COR-L47 (cell line): ENCODE measurements at places on chromosomes 3 and 15.

- DNase-seq = no peak
Measured at GRCh38 chr15:59105854-59106253, 908 bp downstream of the CCNB2 start.

- DNase-seq = no peak
Measured at GRCh38 chr15:99993681-99994131, 260.5 kb upstream of the LYSMD4 start.

- no peak for DNase-seq
Measured at GRCh38 chr3:112980080-112980479, 5.2 kb upstream of the CD200R1 start.

DNA sequence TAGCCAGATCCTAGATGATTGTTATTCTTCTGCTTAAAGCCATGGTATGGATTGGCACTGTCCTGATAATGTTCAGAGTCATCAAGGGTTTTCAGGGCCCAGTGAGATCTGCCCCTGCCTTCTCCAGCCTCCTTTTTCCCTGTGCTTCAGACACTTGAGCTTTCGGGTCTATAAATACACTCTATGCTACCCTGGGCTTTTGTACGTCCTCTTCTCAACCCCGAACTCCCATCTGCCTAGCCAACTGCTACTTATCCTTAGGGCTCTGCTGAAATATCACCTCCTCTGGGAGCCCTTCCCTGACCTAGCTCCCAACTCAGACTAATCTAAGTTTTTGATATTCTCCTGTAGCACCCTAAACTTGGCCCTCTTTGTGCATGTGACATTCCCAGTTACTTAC is 115.3 kb downstream of the OPA1 start:
- DNase-seq = no peak

- peak; percentile 24 for DNase-seq
Measured at GRCh38 chr15:63539521-63539920, 35.1 kb downstream of the USP3 start.

DNA sequence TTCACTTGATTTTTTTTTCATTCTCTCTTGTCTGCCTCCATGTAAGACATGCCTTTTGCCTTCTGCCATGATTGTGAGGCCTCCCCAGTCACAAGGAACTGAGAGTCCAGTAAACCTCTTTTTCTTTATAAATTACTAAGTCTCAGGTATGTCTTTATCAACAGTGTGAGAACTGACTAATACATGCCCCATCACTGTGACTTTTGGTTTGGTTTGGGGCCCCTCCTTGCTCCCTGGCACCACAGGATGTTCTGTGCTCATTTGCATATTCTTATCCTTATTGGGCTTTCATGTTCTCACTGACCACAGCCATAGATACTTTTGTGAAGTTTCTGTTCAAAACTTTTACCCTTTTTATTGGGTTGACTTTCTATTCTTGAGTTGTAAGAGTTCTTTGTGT is 3.8 kb upstream of the PRR20G start:
- DNase-seq = no peak
